ENCODE measurements at places on chromosomes 16 and 17.

DNA sequence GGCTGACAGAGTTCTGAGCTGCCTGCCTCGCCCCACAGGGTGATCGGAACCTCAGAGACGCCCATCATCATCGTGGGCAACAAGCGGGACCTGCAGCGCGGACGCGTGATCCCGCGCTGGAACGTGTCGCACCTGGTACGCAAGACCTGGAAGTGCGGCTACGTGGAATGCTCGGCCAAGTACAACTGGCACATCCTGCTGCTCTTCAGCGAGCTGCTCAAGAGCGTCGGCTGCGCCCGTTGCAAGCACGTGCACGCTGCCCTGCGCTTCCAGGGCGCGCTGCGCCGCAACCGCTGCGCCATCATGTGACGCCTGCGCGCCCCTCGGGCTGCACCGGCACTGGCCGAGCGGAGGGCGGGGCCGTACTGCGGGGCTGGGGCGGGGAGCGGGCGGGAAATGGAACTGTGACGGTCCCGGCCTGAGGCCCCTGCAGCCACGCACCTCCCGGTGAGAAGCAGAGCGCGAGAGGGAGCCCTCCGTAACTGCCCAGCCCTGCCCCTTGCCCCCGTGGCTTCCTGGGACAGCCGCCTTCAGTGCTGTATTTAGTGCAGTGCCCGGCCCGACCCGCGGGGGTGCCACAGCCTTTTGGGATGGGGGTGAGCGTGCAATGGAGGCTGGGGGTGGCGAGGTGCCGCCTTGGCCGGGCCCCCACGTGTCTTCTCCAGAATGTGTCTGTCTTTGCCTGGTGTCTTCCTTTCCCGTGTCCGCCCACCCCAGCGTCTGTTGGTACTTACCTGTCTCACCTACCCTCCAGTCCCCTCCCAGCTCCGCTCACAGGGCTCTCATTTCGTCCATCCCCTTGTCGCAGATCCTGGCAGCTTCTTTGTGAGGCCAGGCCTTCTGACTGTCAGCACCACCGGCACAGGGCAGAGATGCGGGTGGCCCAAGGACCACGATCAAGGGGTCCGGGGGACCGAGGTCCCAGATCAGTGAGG, 9.8 kb downstream of the RASL10B start:
- no peak for DNase-seq

GRCh38 chr17:33447090-33447489, 154.0 kb upstream of the ASIC2 start:
- no peak for DNase-seq

DNA sequence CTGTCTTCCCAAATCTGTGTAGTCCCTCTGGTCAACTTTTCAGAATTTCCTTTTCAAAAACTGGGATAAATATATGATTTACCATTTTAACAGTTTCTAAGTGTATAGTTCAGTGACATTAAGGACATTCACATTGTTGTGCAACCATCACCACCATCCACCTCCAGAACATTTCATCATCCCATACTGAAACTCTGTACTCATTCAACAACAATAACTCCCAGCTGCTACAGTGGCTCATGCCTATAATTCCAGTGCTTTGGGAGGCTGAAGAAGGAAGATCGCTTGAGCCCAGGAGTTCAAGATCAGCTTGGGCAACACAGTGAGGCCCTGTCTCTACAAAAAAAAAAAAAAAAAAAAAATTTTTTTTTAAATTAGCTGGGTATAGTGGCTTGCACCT, 131.0 kb downstream of the AATF start:
- DNase-seq, result no peak

DNA sequence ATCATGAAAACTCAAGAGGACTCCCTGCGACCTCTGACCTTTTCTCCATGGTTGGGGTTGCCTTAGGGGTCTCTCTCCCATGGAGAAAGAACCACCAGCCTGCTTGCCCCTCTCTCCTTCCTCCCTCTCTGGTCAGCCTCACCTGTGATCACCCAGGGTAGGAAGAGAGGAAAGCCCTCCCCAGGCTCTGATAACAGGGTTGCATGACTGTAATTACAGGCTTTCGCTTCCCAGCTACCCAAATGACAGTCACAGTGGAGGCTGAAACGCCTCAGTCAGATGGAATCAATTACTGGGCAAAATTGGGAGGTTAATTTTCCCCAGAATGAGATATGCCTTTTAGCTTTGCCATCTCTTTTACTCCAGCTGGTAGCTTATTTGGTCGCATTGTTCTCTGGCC, 265.8 kb upstream of the SOX9 start:
- DNase-seq, result no peak

DNA sequence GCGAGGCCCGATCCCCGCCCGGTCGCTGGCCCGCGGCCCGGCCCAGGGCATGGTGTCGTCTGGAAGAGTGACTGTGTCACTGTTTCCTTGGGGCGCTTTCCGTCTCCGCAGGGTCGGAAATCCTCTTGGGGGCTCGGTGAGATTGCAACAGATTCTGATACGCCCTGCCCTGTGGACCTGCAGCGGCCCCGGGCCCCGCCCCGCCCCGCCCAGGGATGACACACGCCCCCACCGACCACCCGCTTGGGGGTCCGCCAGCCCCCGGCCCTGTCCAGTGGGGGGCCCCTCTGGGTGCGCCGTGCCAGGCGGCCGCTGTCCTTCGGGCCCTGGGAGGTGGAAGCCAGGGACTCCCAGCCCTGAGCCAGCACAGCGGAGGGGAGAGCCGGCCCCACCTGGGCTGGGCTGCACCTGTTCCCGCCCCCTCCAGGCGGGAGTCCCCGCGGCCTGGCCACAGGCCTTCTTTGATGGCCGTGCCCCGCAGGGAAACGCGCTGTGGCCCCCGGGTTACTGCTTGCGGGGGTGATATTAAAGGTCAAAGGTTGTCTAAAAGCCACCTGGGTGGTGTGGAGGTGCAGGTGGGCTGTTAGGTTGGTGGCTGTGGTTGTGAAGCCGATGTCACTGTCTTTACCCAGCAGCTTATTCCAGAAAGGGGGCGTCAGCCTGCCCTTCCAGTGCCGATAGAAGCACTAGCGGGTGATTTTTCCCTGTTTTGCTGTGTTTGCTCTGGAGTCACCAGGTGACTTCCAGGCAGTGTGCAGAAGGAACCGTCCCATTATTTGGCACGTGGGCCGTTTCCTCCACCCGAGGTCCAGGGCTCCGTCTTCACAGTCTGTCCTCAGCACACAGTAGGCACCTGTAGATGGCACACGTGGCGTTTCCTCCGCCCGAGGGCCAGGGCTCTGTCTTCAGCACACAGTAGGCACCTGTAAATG, 752 bp downstream of the TBC1D24 start:
- peak; percentile 30 for DNase-seq

DNA sequence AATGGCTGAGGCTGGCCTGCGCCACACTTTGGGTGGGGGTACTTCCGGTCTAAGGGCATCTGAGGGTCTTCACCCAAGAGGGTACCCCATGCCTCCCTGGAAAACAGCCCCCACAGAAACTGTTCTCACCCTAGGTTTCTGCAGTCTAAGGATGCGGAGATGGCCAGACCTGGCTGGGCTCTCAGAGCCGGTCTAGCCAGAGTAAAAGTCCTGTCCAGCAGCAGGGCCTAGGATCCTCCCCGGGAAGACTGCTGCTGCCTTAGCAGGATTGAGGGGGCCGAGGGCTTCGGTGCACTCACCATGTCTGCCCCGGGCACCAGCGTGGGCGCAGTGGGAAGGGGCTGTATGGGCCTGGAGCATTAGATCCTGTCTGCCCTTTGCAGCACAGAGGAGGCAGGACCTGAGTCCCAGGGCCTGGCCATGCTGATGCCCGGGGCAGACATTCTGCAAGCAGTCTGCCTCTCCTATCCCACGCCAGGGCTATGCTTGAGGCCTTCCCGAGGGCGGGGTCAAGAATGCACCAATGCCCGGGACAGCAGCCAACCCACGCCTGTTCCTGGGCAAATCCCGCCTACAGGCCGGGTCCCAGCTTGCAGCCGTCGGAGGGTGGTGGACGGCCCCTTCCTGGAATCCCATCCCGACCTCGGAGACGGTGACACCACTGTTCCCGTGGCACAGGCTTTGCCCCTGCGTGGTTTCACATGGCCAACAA, 54.7 kb downstream of the CBFA2T3 start:
- DNase-seq, result no peak

DNA sequence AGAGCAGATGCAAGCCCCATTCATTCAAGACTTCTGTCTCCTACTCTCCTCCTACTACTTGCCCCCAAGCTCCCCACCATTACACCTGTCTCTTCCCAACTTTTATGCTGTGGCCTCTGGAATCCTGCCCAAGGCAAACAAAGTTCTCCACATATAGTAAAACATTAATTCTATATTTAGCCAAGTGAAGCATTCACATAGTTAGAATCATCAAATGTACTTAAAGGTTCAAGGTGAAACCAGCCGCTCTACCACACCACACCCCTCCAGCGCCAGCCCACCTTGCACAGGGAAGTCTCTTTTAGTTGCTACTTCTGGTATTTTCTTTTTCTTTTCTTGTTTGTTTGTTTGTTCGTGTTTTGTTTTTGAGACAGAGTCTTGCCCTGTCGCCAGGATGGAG, 25.4 kb upstream of the GUCY2D start:
- DNase-seq, result no peak

DNA sequence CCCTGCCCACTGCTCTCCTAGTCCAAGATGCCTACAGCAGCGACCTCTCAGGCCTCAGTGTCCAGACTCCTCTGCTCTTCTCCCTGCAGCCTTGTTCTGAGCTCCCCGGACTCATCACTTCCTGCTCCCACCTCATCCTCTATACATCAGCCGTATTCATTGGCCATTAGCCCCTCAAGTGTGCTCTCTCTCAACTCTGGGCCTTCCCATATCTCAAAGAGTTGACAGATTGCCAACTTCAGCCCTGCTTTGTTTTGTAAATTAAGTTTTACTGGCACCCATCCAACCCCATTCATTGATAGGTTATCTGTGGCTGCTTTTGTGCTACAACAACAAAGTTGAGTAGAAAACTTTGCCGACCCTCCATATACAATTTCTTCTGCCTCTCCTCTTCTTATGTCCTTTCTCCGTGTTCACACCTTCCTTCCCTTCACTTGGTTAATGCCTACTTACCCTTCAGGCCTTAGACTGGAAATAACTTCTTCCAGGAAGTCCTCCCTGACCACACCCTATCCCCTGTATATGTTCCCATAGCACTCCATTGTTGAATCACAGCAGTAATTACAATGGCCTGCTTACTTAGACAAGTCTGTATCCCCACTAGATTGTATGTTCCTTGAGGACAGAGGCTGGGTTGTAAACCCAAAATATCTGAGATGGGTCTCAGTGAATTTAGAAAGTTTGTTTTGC, 63.4 kb upstream of the TANC2 start:
- no peak for DNase-seq

DNA sequence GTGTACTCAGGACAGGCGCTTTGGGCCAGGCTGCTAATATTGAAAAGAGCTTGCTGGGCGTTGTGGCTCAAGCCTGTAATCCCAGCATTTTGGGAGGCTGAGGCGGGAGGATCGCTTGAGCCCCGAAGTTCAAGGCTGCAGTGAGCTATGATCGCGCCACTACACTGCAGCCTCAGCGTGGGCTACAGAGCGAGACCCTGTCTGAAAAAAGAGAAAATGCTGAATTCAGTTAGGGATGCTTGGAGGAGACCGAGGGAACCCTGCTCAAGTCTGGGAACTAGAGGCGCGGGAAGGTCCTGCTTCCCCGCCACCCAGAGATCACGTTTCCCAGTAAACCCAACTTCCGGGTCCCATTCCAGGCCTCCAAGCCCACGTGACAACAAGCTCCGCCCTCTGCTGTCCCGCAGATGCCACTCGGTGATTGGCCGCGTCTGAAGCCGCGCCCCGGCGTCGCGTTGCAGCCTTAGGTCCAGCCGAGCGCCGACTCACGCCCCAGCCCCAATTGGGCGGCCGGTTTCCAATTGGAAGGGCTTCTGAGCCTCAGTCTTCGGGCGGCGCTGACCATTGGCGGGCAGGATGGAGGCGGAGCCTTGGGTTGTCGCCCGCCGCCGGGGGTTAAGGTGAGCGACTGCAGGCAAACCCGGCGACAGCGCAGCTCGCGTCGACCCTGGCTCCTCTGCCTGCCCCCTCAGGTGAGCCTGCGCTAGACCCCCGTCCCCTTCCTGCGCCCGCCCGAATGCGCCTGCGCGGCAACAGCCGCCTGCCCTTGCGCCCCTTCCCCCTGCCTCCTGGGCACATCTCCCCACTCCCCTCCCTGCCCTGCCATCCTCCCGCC, at the start of gene PHKG2:
TSS of gene PHKG2 (plus strand) at position 627 of the 835 bp plus-strand sequence. CDS start 396 bp downstream, outside the sequence.
- peak; percentile 89 for DNase-seq

DNA sequence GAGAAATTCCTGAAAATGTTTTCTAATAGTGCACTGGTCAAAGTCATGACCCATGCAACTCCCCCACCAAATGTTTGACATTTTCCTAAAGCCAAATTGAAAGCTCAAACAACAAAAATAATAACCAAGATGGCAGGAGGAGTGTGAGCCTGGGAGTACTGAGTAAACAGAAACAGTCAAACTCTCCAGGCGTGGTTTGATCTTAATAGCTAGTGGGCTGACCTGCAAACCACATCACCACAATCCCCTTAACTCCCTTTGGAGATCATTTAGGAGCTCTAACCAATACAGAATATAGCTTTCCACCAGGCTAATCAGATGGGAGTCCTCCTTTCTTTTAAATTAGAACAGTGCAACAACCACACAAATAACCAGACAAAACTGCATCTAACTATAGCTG, 19.2 kb upstream of the MEIOC start:
- DNase-seq, result no peak

- DNase-seq, result no peak
Measured at GRCh38 chr17:58333736-58334207, 5.2 kb upstream of the TSPOAP1 start.

- DNase-seq, result no peak
Measured at GRCh38 chr17:57696050-57696449, 49.0 kb downstream of the CCDC182 start.

- no peak for DNase-seq
Measured at GRCh38 chr16:61968242-61969076, 67.8 kb downstream of the CDH8 start.

DNA sequence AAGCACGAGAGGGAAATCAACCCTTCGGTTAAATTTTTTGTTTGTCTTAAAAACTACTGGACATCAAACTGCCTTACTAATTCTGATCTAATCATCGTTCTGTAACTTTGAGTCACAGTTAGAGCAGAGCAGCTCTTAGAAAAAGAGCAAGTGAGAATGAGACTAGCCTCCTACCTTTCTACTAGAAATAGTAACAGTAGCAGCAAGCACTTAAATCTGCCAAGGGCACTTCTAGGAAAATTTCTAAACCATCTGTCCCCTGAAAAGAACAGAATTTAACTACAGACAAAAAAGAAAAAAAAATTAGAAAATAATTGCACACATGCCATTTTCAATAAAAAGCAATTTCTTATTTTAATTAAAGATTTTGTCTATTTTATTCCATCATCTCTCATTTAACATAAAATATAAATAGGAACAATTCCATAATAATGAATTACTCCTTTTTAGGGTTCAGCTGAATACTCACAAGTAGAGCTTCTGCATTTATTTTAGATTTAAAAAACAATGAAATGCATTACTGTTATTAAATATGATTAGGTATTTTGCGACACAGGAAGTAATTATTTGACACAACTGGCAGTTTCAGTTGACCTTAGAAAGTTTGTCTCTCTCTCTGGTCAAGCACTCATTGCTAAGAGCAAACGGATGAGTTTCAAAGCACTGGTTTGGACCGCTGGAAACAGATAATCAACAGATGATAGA, 250.8 kb upstream of the SOX9 start:
- no peak for DNase-seq

- no peak for DNase-seq
Measured at GRCh38 chr16:67169642-67170167, 633 bp upstream of the NOL3 start.

DNA sequence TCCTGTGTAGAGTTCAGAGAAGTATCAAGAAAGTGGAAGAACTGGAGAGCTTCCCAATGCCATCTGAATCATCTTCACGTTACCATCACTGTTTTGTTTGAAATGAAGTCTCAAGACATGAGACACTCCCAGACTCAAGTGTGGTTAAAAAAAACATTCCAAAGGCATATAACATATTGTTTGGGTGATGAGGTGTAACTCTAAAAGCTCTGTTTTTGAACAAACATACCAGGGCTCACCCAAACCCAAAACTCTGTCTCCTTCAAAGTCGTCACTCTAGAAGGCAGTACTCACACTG, 6.3 kb upstream of the ZCCHC14 start:
- no peak for DNase-seq
